ENCODE measurements at places on chromosomes 3 and 15.

DNA sequence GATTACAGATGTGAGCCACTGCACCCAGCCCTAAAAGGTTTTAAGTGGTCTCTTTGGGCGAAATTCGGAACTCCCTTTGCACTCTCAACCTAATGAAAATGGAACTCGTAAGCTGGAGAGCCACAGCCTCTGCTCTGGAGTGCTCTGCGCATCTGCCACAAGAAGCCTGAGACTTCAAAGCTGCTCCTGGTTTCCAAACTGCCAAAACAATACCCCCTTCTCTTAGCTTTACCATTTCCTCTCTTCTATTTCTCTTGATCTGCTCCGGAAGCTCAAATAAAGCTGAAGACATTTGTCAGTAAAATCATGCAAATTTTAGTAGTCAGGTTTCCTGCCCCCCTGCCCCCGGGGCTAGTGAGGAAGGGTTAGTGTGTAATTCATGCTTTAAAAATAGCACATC lies 312.7 kb downstream of the MFSD1 start:
- no peak for DNase-seq

DNA sequence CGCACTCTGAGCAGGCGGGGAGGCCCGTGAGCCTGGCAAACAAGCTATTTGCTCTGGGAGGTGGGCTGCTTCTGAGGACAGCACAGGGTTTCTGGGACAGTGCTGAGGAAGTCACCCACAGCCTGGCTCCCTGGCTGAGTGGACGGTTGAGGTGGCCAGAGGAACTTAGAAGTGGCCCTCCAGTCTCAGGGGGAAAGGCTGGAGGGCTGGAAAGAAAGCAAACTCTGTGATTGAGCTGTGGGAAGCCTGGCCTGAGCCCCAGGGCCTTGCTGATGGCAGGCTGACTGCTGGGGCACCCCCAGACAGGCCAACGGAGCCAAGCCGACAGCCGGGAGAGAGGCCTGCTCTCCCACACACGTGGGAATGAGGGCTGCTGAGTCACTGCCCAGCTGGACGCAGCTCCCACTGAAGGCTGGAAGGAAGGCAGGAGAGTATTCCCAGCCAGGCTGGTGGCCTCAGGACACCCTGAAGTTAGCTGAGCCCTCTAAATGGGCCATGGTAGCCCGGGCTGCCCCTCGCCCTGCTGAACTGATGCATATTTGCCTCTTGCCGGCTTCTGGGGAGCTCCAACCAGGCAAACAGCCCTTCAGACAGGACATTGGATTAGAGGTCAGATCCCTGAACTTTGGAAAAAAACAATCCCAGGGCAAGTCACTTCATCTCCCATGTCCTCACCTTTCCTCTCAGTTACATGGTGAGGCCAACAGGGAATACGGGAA lies 98.0 kb upstream of the TLE3 start:
- no peak for DNase-seq

DNA sequence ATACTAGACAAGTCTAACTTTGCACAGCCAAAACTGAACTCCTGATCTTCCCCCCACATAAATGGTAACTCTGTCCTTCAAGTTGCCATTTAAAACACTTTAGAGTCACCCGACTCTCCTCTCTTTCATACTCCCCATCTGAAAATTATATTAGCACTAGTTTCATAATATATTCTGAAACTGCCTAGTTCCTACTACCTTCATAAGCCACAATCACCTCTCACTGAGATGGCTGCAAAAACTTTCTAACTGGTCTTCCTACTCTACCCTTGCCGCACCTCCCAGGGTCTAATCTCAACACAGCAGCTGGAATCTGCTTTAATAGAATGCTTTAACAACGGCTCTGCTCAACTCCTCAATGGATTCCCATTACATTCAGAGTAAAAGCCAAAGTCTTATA lies 55.0 kb downstream of the GLB1 start:
- no peak for DNase-seq

DNA sequence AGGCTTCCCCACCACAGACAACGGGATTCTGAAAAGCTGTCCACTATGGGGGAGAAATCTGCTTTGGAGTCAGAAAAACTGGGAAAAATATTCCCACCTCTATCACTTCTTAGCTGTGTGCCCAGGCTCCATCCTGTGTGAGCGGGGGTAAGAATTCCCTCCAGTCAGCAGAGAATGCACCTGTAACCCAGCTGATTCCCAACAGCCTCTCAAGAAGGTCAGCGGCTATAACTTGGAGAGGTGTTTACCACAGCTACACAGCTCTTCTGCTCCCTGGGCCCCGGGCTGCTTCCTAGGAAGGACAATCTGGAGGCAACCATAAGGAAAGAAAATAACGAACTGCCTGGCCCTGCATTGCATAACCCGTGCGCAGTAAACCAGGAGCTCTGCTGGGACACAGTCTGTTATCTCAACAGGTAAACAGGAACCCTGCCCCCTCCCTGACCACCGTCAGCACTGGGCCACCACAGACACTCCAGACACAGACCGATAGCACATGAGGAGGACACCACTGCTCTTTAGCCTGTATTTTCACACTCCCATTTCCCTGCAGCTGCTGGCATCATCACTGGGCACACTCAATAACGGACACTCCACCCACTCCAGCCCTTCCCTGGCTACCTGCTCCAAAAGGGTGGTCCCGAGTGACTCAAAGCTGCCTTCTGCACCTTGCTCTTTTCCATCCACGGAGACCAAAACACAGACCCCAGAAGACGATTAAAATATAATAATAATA lies 2.1 kb downstream of the RAB43 start:
- peak; percentile 66 for DNase-seq

DNA sequence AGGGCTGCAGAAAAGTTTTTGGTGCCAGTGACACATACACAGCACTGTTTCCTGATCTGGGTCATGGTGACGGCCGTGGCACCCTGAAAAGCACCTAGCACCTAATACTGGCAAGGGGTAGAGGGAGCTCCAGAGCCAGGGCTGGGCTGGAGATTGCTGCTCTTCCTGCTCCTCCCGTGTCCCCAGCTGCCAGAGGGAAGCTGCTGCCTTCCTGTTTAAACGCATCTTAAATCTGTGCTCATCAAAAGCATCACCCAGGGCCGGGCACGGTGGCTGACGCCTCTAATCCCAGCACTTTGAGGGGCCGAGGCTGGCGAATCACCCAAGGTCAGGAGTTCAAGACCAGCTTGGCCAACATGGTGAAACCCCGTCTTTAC lies 156.7 kb upstream of the MEF2A start:
- no peak for DNase-seq

DNA sequence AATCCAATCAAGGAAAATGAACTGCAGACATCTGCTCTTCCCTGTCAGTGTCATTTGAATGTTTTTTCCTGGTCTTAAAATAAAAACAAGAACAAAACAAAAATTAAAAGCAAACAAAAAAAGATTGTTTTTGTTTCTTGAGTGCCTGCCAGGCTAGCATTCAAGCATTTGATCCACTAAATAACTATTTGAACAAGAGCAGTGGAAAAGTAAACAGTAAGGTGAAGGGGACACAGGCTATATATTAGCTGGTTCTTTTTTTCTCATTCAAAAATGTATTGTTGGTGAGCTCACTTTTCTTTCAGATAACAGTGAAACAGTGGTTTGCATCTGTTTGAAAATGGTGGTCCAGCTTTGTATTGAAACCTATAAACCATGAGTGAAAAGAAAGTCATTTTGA lies 586.9 kb upstream of the SGO1 start:
- DNase-seq: no peak

- DNase-seq: no peak
Observed at GRCh38 chr15:95975212-95975611, 355.3 kb upstream of the NR2F2 start.

Data from stimulated activated naive CD8-positive, alpha-beta T cell treated with anti-CD3 and anti-CD28 coated beads, Interleukin-15, amount 100 ng/mL, for 72 hours (primary cell).